ENCODE measurements at places on chromosomes 4 and X. TPM values are rescaled to one million over a fixed set of nuclear protein-coding genes. Genes with fewer than 3 reads are reported as not detected.

GRCh38 chr4:57048590-57049304 is 61.4 kb downstream of the IGFBP7 start:
- H3K4me3 ChIP-seq = no peak overlapping the region
- H3K4me1 ChIP-seq = peaks cover 98% of the 10 kb centered on the region
- peaks cover 11% of the 10 kb centered on the region for H3K36me3 ChIP-seq

- DNase-seq = peak; percentile 39
- no peaks in the 10 kb centered on the region for H3K4me1 ChIP-seq
- H3K36me3 ChIP-seq = no peaks in the 10 kb centered on the region
These were observed 50.8 kb upstream of the TRIM2 start for GRCh38 chr4:153153339-153153871.

TRIM61 gene
- total RNA-seq = 0.95 TPM

GRCh38 chrX:29506729-29507128 is 708.6 kb upstream of the MAGEB2 start:
- H3K27ac ChIP-seq = no peak overlapping the region
- no peak overlapping the region for H3K4me3 ChIP-seq
- no peaks in the 10 kb centered on the region for H3K36me3 ChIP-seq
- no peaks in the 10 kb centered on the region for H3K27me3 ChIP-seq
- no peak for DNase-seq
- no peaks in the 10 kb centered on the region for H3K4me1 ChIP-seq

DNA sequence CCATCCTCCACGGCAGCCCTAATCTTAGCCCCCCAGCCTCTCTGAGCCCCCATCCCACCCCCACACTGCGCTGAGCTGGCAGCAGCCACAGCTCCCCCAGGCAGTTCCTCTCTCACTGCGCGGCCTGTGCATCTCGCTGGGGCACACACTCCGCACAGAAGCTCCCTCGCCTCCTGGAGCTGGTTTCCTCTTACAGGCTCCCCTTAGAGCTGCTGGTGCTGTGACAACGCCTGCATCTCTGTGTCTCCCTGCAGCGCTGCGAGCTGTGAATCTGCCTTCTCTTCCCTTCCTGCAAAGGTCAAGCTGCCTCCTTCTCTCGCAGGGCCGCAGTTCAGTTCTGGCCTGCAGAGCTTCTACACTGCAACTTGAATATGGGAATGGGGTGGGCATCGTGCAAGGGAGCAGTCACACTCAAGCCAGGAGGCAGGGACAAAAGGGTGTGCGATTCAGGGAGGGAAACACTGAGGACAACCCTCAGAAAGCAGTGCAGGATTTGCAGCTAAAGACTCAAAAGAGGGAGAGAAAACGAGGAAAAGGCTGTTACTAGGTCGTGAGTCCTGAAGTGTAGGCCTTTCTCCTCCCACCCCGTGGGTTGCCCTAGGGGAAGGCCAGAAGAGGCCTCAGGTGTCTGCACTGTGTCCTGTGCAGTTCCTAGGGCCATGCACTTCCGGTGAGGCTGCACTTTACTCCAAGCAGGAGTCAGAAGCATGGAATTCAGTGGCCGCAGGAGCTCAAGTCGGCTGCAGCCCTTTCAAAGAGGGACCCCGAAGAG is 87.0 kb downstream of the BCOR start:
- no peak for DNase-seq
- H3K4me1 ChIP-seq = no peaks in the 10 kb centered on the region
- no peak overlapping the region for H3K27ac ChIP-seq

DNA sequence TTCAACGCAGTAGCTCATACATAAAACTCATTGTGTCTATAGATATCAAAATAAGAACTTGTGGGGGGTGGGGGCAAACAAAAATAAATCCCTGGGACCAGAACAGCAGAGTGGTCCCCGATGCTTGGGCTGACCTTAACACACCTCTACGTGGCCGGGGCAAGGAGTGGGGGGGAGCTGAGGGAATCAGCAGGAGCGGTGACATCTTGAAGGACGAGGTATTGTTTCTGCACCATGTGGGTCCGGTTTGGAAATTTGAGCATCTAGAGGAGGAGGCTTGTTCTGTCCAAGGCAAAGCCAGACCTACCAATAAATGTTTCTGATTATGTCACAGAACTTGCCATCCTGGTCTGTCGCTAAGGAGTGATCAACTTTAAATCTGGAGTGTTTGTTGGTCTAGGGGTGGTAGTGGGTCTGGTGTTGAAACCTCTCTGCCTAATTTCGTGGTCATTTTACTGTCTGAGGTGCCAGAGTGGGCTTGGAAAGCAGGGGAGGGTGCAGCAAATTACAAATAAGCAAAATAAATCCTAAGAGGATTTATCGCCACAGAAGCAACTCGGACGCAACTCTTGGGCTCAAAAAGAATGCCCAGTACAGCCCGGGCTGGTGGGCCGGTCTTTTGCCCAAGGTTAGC is 774 bp upstream of the RAPGEF2 start:
- no peaks in the 10 kb centered on the region for H3K36me3 ChIP-seq
- peak overlapping the region; percentile 98 for H3K4me3 ChIP-seq
- no peak for DNase-seq
- no peaks in the 10 kb centered on the region for H3K27me3 ChIP-seq
- peak overlapping the region; percentile 29 for H3K27ac ChIP-seq

SSX2B gene
- total RNA-seq = not detected

UBQLN2 gene
- 38.5 TPM for total RNA-seq

GRCh38 chrX:3293251-3293650 is 53.2 kb downstream of the MXRA5 start:
- H3K36me3 ChIP-seq = no peaks in the 10 kb centered on the region
- H3K27ac ChIP-seq = no peak overlapping the region
- no peaks in the 10 kb centered on the region for H3K4me1 ChIP-seq
- H3K4me3 ChIP-seq = no peak overlapping the region
- H3K27me3 ChIP-seq = no peaks in the 10 kb centered on the region

DNA sequence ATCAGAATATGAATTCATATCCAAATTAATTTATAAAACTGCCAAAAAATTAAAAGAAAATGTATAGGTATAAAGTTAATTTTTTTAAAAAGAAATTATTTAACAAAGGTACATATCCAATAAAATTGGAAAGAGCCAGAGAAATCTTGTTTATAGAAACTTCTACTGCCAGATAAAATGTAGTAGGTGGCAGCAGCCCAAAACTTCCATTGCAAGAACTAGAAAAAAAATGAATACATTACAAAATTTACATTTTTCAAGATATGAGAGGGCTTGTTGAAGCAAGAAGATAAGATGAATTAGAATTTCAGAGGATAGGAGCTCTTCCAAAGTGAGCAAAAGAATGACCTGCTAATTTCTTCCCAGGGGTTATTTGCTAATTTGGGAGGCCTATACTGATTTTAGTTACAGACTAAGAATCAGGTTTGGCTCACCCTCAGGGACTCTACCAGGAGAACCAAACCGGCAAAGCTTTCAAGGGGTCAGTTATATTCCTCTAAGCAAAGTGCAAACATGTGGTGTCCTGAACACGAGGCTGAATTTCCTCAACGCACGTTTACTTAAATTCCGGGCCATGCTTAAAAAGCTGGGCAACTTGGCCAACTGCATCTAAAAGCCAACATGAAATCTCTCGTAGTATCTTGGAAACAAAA is 17.5 kb downstream of the ANKRD50 start:
- no peaks in the 10 kb centered on the region for H3K27me3 ChIP-seq
- H3K27ac ChIP-seq = no peak overlapping the region
- DNase-seq = no peak
- no peak overlapping the region for H3K4me3 ChIP-seq

DNA sequence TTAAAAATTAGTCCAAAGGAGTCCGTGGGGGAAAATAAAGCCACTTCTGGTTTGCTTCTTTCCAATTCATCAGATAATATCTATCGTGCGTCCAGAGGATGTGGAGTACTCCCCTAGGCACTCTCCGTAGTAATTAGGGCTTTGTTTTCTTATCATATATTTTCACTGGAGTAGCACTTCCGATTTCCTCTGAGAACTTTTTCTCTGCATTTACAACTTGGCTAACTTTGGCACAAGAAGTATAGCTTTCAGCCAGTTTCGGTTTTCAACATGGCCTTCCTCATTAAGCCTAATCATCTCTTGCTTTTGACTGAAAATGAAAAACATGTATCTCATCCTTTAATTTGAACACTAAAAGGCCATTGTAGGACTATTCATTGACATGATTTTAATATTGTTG is 80.5 kb downstream of the CASP3 start:
- no peaks in the 10 kb centered on the region for H3K36me3 ChIP-seq
- no peaks in the 10 kb centered on the region for H3K27me3 ChIP-seq
- no peak overlapping the region for H3K4me3 ChIP-seq
- H3K4me1 ChIP-seq = no peaks in the 10 kb centered on the region
- DNase-seq = no peak

RAI2 gene
- 26.0 TPM for total RNA-seq

DNA sequence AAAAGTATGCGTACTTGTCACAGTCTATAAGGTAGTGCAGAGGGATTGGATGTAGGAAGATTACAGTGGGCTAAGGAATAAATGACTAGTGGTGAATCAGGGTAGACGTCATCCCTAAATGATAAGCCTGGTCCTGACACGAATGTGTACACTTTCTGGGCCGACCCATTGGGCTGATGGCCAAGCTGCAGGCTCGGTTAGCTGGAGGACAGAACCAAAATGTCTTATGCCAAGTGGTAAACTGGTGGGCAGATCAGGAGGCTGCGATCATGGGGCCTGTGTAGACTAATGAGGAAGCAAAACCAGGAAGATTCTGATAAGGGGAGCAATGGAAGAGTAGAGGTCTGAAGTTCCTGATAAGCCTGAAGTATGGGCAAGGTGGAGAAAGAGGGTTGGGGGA is 272.8 kb upstream of the GATB start:
- H3K4me3 ChIP-seq = no peak overlapping the region
- peak overlapping the region; percentile 52 for H3K27ac ChIP-seq
- H3K36me3 ChIP-seq = no peaks in the 10 kb centered on the region
- H3K4me1 ChIP-seq = peaks cover 22% of the 10 kb centered on the region
- no peaks in the 10 kb centered on the region for H3K27me3 ChIP-seq

PPP3CA gene
- total RNA-seq = 23.8 TPM

CXXC4 gene
- total RNA-seq = 1.9 TPM

DNA sequence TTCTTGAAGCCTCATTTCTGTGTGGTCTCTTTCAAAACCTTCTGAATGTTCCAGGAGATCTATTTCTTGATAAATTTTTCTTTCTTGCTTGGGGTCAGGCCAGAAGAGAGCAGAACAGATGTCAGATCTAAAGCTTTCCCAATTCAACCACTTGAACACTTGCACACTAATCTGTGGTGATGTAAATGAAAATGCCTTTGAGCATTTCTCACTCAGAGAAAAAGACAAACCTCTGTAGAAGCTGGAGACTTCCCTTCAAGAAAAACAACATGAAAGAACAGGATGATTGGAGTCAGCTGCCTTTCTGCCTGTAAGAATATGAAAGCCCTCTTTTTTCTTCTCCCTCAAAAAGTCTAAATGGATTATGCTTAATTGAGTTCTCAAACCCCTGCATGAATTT is 11.2 kb downstream of the IGFBP7 start:
- DNase-seq = no peak
- H3K4me1 ChIP-seq = peaks cover 58% of the 10 kb centered on the region
- H3K4me3 ChIP-seq = no peak overlapping the region
- peaks cover 13% of the 10 kb centered on the region for H3K36me3 ChIP-seq
- peak overlapping the region; percentile 86 for H3K27ac ChIP-seq
